D341Med (cell line): ENCODE measurements at places on chromosomes 3 and 15.

GRCh38 chr3:195030791-195031321 lies 240.1 kb downstream of the XXYLT1 start:
- peak; percentile 30 for DNase-seq

DNA sequence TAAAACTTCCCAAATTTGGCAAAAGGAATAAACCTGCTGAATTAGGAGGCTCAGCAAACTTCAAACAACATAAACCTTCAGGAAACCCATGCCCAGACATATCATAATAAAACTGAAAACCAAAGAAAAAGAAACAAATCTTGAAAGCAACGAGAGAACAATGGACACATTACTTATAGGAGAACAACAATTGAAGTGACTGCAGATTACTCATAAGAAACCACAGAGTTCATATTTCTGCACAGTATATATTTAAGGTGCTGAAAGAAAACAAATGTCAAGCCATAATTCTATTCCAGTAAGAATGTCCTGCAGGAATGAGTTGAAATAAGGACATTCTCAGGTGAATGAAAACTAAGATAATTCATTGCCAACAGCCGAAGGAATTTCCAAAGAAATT lies 80.8 kb upstream of the PROK2 start:
- no peak for DNase-seq

DNA sequence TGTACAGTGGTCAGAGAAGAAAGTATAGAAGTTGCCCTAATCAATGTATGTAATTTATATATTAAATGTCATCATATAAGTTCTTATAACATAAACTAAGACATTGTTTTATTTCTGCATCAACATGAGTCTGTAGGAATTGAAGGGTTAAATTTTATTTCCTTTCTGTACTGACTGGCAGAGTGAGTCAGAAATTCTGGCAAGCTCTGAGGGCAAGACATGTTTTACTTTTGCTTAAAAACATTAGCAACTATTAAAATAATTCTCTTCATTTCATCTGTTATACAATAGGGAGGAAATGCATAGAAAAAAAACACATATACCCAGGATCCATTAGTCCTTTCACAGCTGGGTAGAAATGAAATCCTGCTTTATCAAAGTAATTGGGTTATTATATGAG lies 171.4 kb upstream of the ALCAM start:
- DNase-seq = no peak

DNA sequence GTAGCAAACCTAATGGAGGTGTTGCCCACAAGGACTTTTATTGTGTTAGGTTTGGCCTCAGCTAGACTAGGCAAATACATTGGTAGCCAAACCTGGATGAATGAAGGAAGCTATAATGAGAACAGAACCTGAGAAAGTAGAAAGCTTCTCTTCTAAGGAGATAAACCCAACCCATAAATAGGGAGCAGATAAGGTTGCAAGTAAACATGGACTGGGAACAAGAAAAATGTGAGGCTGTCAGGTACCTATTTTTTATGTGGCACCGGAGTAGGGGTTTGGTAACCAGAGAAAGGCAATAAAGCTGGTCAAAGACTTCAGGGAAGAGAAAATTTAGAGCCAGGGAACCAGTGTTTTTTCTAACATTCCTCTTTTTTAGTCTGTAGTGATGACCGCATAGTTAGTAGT lies 25.0 kb downstream of the ZNF654 start:
- no peak for DNase-seq

DNA sequence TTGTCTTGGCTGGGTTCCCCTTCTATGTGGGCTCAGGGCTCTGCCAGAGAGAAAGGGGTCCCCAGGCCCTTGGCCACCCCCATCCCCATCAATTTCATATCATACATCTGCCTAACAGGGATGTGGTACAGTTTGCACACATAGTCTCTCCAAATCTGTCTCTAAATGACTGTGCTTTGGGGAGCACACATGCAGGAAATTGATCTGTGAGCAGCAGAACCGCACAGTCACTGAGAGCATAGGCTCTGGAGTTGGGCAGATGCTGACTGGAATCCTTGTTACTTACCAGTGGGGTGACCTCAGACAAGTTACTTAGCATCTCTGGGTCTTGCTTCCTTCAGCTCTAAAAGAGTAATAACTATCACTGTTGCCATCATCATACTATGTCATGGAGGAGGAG lies 273.9 kb downstream of the ABHD5 start:
- no peak for DNase-seq

DNA sequence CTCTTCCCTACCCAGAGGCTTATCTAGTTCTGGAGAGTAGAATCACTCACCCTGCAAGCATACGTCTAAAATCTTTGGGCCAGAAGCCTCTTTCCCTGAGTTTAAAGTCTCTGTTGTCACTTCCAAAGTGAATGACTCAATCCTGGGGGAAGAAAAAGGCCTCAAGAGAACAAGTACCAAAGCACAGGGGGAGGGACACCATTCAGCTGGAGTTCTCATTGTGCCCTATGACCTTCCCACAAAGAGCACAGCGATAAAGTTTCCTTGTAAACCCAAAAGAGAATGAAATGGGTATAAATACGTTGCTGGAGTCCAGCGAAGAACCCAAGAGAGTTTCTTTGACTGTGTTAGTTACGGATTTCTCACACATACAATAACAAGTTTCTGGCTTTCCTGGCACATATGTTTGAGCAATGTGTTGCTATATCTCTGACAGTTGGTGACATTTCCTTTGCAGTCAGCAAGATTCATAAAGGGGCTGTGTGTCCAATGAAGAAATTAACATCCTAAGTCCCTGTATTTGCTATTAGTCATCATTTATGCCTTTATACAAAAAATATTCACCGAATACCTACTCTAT lies 107.3 kb upstream of the PTPRG start:
- DNase-seq = no peak

DNA sequence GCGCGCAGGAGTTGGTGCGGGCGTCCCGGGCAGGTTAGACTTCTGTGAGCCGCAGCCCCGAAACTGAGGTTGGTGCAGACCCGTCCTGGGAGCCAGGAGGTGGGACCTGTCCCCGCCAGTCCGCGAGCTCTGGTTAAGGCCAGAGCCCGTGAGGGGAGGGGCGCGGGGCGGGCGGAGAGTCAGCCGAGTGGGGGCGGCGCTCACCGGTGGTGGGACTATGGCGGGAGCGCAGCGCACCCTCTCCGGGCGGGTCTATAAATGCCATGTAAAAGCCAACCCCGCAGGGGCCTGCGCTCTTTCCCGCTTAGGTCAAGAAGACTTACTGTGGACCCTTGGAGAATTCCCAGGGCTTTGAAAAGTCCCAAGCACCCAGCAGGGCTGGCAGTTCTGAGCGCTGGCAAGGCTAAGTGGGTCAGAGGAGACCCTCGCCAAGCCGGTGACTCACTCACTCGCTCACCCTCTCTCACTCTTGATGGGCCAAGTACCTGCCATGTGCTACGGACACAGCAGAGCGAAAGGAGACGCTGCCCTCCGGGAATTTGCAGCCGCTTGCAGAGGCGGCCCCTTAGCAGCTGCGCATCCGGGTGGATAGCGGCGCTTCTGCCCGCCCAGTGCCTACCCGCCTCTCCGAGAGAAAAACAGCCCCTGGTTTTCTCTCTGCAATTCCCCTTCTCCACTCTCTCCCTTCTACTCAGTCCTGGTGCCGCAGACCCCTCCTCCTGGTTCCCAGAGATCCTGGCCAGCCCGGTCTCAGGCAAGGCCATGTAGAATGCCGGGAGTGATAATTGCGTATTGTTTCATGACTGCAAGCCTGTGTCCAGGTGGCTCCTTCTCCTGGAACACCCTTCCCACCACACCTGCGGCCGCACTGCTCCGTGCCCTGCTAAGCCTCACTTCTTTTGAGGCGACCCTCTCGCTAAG lies at the start of gene ALDH1L1:
ALDH1L1 (minus strand) TSS at position 110 of the 921 bp plus-strand sequence. CDS start 19,607 bp downstream, outside the sequence.
- no peak for DNase-seq

- DNase-seq = no peak
These were observed 265.4 kb upstream of the ARHGEF26 start for GRCh38 chr3:153855772-153856171.

DNA sequence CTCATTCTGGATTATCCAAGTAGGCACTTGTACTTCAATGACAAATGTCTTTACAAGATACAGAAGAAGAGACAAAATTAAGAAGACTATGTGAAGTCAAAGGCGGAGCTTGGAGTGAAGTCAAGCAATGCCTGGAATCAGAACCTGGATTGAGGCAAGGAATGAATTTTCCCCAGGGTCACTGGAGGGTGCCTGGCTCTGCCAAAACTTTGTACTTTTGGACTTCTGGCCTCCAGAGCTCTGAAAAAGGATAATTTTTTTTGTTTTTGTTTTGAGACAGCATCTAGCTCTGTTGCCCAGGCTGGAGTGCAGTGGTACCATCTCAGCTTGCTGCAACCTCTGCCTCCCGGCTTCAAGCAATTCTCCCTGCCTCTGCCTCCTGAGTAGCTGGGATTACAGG lies 119.3 kb upstream of the AGBL1 start:
- no peak for DNase-seq

DNA sequence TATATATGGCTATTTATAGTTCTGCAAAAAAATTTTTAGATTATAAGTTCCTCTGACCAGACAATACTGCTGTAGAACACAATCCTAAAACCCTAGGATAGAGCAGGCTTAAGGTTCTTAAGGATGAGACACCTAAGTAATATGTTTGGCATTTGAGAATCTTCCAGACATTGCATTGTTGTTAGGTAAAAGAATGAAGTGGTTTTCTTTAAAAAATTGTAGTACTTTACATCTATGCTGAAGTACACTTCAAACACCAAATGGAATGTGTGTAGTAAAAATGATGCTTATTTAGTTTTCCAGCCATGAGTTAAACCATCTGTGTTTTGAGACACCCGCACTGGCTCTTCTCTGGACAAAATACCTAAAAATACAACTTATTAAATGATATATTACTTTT lies 857.7 kb downstream of the OTOL1 start:
- no peak for DNase-seq

DNA sequence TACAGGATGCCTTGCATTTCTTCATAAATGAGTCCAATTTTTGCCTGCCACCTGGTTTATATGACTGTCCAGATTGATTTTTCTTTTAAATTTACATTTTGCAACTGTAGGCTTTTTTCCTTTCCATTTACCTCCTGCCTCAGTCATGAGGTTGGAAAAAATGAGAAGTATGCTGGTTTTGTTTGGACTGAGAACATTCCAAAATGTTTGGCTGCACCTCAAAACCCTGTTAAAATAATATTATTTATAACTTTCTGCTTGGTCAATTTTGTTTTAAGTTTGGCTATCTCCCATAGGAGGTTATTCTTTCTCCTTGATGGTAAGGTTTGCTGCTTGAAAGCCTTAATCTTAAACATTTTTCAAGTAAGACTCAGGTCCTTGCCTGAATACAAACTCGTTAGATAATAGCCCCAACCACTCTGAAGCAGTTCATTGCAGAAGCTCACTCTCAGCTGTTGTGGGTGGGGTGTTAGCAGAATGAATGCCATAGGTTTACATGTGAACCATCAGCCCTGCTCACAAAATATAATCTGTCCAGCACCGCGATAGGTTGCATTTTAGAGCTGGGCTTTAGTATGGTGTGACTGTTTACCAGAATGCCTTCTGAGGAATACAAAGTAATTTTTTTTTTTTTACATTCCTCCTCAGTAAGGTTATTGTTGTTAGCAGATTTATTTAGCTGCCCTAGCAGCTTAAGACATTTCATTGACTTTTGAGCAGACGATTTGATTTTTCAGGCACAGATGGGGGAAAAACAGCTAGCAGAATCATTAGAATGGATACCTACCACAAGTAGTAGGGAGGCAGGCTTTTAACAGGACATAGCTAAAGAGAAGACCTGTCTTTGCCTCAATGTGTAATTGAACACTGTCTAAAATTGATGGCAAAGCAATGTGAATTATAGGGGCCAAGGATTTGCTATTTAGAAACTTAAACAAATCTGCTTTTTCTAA lies 630.8 kb upstream of the KCNMB2 start:
- no peak for DNase-seq

GRCh38 chr15:64634027-64634426 lies 141.4 kb downstream of the RBPMS2 start:
- DNase-seq = no peak

- no peak for DNase-seq
These were observed 27.3 kb upstream of the PLA2G4D start for GRCh38 chr15:42121682-42122081.

- DNase-seq = no peak
These were observed 212.5 kb downstream of the EPHB1 start for GRCh38 chr3:135007607-135008006.

- DNase-seq = no peak
These were observed at the start of gene SPTBN5 for GRCh38 chr15:41893422-41894250. Gene SPTBN5 (minus strand): TSS chr15:41894053. CDS start chr15:41893497, 556 bp downstream.

- DNase-seq = no peak
These were observed 260.4 kb upstream of the VEPH1 start for GRCh38 chr3:157763644-157764043.

DNA sequence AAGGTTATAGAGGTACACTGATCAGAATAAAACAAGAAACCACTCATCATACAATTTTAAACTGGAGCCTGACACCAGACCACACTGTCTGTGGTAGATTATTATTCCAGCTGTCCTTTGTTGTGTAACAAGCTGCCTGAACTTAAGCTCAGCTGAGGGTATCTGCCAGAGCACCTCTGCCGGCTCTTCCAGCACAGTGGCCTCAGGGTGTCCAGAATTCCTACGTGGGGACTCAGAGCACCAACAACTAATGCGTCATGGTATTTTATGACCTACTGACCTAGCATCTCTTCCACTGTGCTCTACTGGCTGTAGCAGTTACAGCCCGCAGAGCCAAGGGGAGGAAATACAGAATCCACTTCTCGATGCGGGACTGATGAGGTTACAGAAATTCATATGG lies 15.6 kb upstream of the RAF1 start:
- DNase-seq = no peak

- peak; percentile 11 for DNase-seq
These were observed 11.4 kb upstream of the PRSS50 start for GRCh38 chr3:46729038-46729437.

DNA sequence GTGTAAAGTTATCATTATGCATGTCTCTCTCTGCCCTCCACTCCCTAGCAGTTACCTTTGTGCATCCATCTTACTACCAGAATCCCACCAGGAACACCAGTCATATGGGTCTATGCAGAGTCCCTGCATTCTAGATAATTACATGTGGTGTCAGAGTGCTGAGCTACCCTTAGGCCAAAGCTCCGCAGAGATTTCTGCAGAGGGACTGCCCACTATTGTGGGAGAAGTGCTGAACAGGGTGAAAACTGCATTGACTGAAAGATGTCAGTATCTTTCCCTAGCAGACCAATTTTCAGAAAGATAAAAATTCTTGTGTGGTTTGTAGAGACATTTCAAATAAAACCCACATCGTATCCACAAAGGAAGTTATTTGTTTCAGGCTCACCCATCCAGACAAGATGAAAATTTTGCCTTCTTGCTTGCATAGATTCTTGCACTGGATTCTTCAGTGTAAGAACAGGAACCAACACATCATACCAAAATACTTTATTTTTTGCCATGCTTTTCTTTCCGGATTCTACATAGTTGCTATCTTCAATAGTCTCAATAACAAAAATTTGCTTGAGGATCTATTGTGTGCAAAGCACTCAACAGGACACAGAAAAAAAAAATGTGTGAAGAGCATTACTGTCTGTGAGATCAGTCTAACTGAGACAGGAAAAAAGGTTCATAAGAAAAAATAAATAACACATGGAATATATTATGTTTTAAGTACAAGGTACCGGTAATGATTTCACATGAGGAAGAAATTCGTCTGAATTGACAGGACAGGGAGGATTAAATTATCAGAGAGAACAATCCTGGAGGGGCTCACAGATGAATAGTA lies 32.0 kb upstream of the CCDC80 start:
- no peak for DNase-seq
